NCI-H774 (cell line): ENCODE measurements at places on chromosomes 5 and 9.

GRCh38 chr5:168477060-168477459 is 9.2 kb upstream of the RARS1 start:
- DNase-seq, result no peak

DNA sequence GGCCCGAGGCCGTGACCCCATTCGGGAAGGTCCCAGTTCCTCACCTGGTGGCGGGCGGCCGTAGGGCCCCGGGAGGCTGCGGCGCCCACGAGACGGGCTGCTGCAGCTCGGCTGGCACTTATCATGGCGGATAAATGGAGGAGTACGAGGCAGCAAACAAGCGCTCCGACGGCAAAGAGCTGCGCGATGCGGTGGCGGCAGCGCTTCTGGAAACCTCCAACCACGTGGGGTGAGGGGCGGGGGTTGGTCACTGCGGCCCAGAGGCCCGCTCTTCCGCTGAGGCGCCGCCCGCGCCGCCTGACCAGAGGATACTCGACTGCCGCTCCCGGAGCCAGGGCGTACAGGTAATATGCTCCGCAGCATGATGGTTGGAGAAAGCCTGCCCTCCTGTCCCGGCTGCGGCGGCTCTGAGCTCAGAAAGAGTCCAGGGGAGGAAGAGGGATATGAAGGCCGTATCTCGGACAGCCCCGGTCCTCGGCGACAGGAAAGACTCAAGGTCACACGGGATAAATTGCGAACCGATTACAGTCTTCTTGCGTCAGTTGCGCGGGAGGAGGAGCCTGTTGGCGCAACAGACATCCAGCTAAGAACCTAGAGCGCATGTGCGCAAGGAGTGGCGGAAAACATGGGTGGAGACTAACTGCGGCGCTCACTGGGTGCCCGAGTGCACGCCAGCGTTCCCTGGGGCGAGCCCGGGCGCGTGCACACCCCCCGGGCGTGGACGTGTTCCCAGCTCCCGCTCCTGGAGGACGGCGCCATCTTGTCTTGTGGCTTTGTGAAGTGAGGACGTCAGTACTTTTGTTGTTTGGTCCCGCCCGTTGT is at the start of gene HSPA9:
HSPA9 (minus strand) TSS at position 208 of the 822 bp plus-strand sequence; CDS start at position 125, 83 bp downstream.
- peak; percentile 99 for DNase-seq

DNA sequence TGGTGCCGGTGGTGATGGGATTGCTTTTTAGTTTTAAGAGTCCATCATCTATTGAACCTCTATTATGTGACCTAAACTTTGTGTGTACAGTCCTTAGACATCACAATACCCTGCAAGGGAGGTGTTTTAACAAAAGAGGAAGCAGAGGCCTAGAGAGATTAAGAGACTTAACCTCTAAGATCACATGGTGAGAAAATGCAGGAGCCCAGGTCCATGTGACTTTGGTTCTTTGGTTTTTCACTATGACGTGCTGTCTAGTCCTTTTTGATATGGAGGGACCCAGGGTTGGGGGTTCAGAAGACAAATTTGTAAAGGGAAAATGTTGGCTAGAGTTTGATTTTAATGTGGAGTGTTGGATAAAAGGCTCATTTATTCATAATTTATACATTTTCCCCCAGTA is 34.1 kb upstream of the TRMT10B start:
- no peak for DNase-seq

DNA sequence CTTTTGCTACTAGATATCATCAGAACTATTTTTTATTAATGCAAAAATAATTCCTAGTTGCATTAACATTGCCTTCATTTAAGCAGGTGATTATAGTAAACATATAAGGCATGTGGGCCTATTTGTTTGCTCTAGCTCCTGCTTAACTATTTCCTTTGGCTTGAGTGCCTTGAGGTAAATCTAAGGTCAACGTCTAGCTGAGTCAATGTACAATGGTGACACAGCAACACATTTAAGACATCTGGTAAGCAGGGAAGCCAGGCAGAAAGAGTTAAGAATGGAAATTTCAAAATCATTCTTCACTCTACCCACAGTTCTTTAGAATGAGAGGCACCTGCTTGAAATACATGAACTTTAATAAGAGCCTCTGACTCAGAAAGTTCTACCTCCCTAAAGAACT is 111.9 kb upstream of the FST start:
- no peak for DNase-seq
